ENCODE measurements at places on chromosomes 7 and 10. TPM values are rescaled to one million over a fixed set of nuclear protein-coding genes. Genes with fewer than 3 reads are reported as not detected.
A peak's percentile ranks its signal among the peaks of the same experiment; 100 is the strongest.

GRCh38 chr7:32500922-32501341 lies 5.6 kb downstream of the AVL9 start:
- no peak for DNase-seq

DNA sequence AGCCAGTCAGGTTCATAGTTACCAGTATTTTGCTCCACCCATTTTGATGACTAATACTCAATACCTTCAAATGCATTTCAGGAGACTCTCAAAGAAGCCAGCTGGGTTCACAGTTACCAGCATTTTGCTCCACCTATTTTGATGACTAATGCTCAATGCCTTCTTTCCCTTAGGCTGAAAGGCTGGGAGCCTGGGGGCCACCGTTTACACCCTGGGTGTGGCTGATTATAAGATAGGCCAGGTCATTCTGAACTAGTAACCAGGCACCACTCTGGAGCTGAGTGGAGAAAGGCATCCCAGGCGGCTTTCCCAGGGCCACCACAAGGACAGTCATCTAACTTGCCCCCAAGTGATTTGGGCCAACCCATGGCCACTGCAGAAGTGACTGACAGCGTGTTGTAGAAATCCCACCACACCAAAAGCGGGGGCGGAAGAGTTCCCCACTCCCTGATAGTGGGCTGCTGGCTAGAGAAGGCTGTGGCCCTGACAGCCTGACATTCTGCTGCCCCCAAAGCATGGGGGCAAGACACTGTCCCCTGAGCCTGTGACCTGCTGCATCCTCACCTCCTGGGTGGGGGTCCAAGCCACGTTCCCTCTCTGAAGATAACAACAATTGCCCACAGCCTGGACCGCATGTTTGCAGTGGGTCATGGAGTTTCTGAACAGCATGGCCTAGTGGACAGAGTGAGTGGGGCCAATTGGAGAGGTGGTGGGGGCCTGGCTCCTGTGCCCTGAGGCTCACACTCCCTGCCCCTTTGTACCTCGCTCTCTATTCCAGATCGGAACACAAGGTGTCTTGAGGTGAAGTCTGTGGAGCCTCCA lies 23.0 kb upstream of the ZNF488 start:
- DNase-seq = peak; percentile 13

- no peak for DNase-seq
These were observed 39.9 kb upstream of the FGL2 start for GRCh38 chr7:77239471-77239870.

DNA sequence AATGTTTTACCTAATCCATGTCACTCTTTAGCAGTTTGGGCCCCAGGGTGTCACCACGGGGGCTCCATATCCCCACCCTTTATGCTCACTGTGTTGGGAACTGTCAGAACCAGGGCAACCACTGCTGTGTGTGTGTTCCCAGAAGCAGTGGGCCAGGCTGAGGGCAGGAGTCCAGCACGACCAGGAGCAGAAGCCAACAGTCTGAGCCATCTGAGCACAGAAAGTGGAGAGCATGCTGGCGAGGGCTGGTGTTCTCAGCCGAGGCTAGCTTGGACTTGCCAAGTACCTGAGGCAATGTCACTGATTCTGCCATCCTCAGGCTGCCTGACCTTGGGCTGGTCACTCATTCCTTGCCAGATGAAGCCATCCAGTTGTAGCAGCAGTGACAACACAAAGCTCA lies 285.0 kb downstream of the BMPER start:
- DNase-seq = no peak

- DNase-seq = no peak
These were observed 95.3 kb downstream of the RNF32 start for GRCh38 chr7:156735851-156736250.

DNA sequence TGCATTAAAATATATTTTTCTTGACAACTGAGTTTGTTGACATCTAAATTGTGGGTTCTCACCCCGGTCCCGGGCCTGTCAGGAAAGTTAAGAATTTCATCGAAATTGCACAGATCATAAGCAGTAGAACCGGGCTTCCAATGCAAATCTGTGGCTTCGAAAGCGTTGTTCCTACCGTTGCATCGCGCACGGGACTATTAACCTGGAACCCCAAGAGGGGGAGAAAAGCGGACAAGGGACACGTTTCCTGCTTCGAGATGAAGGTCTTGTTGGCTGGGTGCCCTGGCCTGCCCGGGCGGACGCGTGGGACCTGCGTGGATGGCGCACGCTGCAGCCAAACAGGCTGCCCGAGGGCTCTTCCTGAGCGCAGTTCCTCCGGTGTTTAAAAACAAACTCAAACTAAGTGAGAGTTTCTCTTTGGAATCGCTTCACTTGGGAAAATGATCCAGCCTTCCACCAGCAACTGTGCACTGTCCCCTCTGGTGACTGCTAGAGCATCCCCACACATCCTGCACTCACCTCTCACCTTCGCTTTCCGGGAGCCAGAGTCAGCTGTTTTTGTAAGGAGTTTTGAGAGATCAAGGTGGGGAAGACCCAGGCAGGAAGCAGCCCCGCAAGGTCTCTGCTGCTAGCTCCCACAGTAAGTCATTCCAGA lies 5.1 kb upstream of the TBX20 start:
- DNase-seq = no peak

- DNase-seq = no peak
These were observed 166.0 kb upstream of the ZNF32 start for GRCh38 chr10:43814663-43815062.

DNA sequence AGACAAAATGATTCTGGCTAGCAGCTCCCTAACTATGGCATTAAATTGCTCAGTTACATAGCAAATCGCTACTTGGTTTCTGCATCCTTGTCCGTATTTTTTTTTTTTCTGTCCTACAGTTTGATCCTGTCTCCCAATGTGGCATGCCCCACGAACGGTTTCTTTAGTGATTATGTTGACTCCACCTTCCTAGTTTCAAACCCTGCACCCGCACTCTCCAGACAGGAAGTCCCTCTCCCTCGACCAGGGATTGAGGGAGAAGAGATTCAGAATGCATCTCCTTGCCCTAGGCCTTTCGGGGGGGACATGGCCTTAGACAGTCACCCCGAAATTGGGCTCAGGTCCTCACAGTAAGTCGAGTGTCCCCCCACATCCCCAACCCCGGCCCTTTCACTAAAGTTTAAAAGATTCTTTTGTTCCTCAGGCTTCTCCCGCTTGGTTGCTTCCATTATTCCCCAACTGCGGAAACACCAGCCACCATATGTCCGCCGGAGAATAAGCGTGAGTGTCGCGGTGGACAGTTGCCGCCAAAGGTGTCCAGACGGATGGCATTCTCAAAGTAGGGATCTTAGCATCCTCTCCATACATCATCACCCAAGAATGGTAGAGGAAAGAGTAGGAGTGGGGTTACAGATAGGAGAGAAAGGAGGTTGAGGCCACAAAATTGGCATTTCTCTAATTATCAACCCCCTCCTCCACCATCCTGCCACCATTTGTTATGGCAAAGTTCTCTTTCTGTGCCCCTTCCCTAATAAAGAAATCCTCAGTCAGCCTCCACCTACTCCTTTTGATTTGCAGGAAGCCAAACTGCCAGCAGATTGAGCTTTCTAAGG lies 7.3 kb downstream of the EVX1 start:
- no peak for DNase-seq

DNA sequence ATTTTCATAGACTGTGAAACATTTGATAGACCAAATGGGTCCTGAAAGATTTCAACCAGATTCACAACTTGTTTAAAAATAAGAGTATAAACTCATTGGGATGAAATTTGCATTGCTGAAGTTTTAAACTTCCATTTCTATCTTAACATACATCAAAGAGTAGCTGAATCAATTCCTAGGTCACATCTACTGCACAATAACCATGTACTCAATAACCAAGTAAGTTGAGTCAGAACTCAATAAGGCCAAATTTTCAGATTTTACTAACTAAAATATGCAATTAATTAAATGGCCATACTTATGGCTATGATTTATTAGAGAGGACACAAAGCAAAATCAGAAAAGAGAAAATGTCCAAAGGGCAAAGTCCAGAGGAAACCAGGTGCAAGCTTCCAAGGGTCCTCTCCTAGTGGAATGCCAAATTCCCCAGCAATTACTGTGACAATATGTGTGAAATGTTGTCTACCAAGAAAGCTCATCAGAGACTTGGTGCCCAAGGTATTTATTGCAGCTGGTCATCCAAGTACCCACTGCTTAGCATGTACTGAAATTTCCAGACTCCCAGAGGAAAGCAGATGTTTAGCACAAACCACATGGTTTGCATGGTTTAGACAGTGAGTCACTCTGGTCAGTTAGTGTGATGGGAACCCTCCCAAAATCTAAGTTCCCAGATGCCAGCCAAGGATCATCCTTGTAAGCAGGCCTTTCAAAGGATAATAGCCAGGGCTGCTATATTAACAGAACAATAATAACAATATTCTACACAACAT lies 238.9 kb downstream of the IPMK start:
- DNase-seq = peak; percentile 70

- peak; percentile 27 for DNase-seq
These were observed 66.9 kb upstream of the FHIP2A start for GRCh38 chr10:114754445-114755320.

- DNase-seq = no peak
These were observed 384.0 kb downstream of the SORCS3 start for GRCh38 chr10:105025092-105025491.

GRCh38 chr10:29763396-29763795 lies 128.6 kb upstream of the SVIL start:
- DNase-seq = no peak

GRCh38 chr10:114110174-114110972 lies 63.6 kb downstream of the CCDC186 start:
- DNase-seq = no peak

- DNase-seq = no peak
These were observed 8.1 kb downstream of the PRPS1L1 start for GRCh38 chr7:18019555-18019954.

DNA sequence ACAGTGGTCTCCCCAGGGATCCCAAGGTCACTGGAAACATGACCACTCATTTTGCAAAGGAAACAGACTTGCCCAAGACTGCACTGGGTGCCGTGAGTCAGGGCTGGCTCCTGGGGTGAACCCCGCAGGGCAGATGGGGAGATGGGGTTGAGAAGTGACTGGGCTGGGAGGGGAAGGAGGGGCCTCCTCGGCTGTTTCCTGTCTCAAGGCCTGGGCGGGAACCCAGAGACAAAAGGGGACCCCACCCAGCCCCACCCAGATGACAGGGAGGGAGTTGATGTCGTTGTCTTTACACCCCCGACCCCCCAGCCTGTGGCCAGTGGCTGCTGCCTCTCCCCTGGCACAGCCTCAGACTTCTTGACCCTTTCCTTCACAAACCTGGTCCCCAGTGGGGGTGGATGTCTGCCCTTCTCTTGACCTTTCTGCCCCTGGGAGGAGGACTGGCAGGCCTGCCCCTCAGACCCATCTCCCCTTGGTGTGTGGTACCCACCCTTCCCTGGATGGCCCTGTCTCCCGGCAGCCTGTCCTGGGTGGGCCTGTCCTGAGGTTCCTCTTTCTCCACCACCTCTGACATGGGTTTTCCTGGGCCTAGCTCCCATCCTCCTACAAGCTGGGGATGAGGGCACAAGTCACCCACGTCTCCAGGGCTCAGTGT lies 1.4 kb downstream of the MYO1G start:
- no peak for DNase-seq

UPK3B gene
- polyA plus RNA-seq = not detected

ANKRD61 gene
- polyA plus RNA-seq = 0.22 TPM

HECW1 gene
- polyA plus RNA-seq = 3.2 TPM

DNMBP gene
- 18.2 TPM for polyA plus RNA-seq

GPC2 gene
- 2.6 TPM for polyA plus RNA-seq

FAM13C gene
- polyA plus RNA-seq = 3.1 TPM

SMC3 gene
- 18.9 TPM for polyA plus RNA-seq

ZNF117 gene
- 12.9 TPM for polyA plus RNA-seq

CACNB2 gene
- polyA plus RNA-seq = 0.93 TPM

ARPC1B gene
- polyA plus RNA-seq = 245 TPM

EGFR gene
- polyA plus RNA-seq = 59.0 TPM
